NCI-H1930 (cell line): ENCODE measurements at places on chromosomes 3 and 15.

GRCh38 chr3:134817297-134817696 lies 22.2 kb downstream of the EPHB1 start:
- DNase-seq, result no peak

GRCh38 chr3:2261747-2262146 lies 163.1 kb downstream of the CNTN4 start:
- DNase-seq, result no peak

- no peak for DNase-seq
Measured at GRCh38 chr3:61943975-61944374, 382.6 kb downstream of the PTPRG start.

DNA sequence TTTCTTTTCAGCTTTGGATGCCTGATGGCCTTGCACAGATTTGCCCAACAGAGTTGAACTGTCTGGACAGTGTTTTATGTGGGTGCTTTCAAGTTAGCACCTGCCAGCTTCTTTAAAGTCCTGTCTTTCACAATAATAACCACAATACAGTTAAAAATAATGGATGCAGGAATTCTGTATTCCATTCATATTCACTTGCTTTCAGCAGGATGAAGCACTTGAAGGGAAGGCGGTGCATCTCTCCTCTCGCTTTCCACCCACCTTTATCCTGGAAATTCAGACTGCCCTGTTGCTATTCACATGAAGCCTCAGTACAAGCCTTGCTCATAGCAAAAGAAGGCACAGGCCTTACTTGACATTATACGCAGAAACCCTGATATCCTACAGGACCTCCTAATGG lies 26.5 kb upstream of the GYG1 start:
- no peak for DNase-seq

DNA sequence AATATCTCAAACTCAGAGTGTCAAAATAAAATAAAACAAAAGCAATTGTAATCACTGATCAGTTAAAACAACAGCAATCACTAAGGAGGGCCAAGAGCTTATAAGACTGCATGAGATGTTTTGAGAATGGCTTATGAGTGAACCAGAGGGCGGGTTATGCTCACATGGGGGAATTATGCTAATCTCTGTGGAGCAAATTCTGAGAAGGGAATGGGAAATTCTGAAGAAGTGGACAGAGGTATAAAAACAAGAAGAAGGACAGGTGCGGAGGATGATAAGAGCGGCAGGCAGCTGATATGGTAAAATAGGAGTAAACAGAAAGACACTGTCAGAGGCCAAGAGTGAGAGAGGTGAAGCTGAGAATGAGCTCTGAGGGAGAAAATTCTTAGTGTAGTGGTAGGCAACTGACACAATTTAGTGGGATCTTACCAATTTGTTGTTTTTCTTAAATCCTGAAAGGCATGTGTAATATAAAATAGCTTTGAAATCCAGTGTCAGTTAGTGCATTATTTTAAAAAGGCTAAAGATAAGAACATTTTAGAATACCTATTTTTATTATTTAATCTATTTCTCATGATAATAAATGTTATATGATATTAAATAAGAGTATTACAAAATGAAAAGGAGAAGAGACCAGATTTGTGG lies 133.8 kb downstream of the SPATA16 start:
- DNase-seq, result no peak
